LoVo (cell line): ENCODE measurements at places on chromosomes 1 and 21.

GRCh38 chr21:31186916-31187315 is 148.6 kb upstream of the KRTAP19-8 start:
- DNase-seq = no peak

DNA sequence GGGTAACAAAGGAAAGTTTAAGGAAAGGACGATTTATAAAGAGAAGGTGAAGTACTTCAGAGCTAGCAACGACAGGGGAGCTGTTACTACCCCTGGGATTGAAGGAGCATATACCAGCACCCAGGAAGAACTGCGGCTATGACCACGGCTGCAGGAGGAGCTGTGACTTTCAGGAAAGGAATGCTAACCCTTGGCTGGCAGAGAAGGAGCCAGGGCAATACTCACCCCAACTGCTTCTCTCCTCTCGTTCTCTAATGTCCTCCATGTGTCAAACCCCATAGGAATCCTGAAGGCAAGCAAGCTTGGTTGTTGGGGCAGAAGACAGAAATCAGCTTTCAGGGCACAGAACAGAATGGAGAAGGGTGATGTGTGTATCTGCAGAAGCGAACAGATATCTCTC is 120.5 kb downstream of the TMEM53 start:
- DNase-seq = peak; percentile 45

- DNase-seq = no peak
Observed at GRCh38 chr21:45634511-45635183, 8.9 kb upstream of the PCBP3 start.

DNA sequence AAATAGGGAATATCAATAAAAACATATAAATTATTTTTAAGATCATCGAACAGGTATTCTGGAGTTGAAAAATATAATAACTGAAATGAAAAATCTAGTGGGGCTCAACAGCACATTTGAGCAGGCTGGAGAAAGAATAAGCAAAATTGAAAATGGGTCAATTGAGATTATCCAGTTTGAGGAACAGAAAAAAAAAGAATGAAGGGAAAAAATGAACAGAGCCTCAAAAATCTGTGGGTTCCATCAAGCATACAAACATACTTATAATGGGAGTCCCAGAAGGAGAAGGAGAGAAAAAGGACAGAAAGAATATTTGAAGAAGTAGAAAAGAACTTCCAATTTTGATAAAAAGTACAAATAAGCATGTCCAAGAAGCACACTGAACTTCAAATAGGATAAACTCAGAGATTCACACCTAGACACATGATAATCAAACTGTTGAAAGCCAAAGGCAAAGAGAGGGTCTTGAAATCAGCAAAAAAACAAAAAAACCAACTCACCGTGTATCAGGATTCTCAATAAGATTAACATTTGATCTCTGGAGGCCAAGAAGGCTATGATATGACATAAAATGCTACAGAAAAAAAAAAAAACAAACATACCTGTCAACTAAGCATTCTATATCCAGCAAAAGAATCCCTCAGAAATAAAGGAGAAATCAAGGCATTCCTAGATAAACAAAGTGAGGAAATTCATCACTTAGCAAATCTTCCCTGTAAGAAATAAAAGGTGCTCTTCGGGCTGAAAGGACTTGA is 5.4 kb upstream of the COQ8A start:
- no peak for DNase-seq

GRCh38 chr1:31394584-31395193 is 18.3 kb upstream of the SERINC2 start:
- peak; percentile 87 for DNase-seq

GRCh38 chr1:157955857-157956256 is 37.6 kb upstream of the KIRREL1 start:
- no peak for DNase-seq

GRCh38 chr1:9384751-9385245 is 92.1 kb downstream of the SPSB1 start:
- DNase-seq = no peak

DNA sequence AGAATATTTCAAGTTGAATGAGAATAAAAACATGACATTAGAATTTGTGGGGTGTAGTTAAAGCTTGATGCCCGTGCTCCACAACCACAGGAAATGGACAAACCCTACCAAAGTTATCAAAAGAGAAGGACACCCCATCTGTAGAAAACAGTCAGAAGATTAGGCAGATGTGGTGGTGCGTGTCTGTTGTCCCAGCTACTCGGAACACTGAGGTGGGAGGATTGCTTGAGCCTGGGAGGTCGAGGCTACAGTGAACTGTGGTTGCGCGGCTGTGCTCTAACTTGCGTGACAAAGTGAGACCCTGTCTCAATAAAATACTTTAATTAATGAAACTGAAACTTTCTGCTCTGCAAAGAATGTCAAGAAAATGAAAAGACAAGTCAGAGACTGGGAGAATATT is 1.5 kb upstream of the SPATC1L start:
- DNase-seq = no peak

- DNase-seq = peak; percentile 23
Observed at GRCh38 chr21:28822486-28823335, 170.0 kb downstream of the LTN1 start.

- no peak for DNase-seq
Observed at GRCh38 chr1:50970509-50970887, 453 bp downstream of the CDKN2C start.

- no peak for DNase-seq
Observed at GRCh38 chr1:63874278-63874880, 100.6 kb downstream of the ROR1 start.

DNA sequence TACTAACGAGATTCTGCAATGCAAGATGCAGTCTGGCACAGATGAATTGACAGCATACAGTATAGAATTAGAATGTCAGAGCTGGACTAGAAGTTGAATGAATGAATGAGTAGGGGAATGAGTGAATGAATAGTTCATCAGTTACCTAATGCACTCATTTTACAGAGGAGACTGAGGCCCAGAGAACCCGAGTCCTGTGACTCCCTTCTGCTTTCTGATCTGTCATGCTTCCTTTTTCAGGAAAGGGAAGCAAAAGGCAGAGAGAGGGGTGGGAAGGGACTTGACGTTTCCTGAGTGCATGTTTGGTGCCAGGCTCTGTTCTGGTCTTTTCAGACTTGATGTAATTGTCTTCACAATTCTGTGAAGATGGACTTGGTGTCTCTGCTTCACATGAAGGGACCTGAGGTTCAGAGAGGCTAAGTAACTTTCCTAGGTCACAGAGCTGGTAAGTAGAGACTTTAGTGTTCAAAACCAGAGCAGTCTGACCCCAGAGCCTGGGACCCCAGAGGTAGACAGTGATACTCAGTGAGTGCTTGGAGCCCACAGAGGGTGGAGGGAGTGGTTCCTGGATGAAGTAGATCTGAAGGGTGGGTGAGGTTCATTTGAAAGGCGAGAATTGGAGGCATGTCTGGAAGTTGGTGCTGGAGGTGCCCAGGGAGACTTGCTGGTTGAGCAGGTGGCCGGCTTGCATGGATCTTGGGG is 8.0 kb upstream of the MEX3A start:
- no peak for DNase-seq

GRCh38 chr1:13823936-13824335 is 123.9 kb downstream of the PRDM2 start:
- no peak for DNase-seq

- no peak for DNase-seq
Observed at GRCh38 chr1:218959784-218960183, 213.9 kb upstream of the LYPLAL1 start.

DNA sequence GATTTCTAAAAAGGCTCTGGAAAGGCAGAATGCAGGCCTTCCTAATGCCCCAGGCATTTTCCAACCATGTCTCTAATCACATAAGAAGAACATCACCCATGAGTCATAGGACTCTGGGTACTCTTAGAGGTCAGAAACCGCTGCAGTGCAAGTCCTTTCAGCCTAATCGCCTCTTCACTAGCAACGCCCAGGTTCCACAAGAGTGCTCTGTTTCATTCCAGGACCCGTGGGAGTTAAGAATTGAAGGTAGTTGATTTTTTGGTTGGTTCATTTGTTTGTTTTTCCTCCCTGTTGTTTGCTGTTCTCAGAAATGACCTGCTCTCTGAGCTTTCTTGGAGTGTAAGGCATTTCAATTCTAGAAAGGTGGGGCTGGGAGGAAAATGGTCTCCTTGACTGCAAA is 123.2 kb downstream of the NR5A2 start:
- peak; percentile 46 for DNase-seq

GRCh38 chr1:179744401-179745130 is 1.5 kb downstream of the FAM163A start:
- no peak for DNase-seq

- no peak for DNase-seq
Observed at GRCh38 chr1:1832166-1832565, 53.9 kb upstream of the NADK start.

GRCh38 chr1:56249234-56249633 is 330.1 kb downstream of the PLPP3 start:
- no peak for DNase-seq

DNA sequence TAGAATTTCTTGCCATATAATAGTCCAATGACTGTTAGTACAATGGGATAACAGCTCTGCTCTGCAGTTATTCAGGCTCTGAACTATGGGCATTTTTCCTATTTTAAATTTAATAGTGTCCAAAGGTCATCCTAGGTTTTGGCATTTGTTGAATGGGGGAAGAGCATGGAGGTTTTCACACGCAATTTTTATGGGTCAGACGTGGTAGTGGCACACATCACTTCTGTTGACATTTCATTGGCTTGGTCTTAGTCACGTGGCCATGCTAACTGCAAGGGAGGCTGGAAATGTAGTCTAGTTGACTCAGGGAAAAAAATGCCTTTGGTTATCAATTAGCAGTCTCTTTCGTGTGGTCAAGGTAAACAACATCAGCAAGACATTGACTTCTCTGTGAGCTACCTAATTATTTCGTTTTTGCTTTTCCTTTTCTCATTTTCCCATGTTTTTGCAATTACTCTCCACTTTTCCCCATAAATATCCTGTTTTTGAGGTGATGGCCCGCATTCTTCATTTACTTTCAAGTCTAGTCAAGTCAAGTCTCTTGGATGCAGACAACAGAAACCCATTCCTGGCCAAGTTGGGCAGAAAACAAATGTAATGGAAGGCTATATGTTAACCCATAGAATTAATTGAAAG is 82.8 kb downstream of the DYRK1A start:
- peak; percentile 50 for DNase-seq

DNA sequence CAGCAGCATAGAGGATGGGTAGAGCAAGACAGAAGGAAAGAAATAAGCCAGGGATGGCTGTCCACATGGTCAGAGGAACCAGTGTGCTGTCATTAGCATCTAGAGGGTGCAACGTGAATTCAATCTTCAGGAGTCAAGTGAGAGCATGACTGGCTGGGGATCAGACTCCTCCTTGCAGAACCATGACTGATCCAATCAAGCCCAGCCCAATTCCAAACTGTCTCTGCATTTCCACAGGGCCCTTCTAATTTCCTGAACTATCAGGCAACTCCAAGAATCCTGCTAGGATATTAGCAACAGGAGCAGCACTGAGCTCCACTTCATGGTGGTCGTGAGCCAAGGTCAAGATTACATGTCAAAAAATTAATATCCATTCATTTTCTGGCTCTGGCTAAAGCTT is 166.8 kb upstream of the CAMK1G start:
- no peak for DNase-seq

GRCh38 chr1:228837817-228838716 is 102.8 kb downstream of the RHOU start:
- peak; percentile 92 for DNase-seq

GRCh38 chr21:44442266-44443125 is 12.8 kb upstream of the LRRC3 start:
- DNase-seq = no peak

GRCh38 chr1:22804969-22805671 is 94.5 kb downstream of the EPHB2 start:
- no peak for DNase-seq

GRCh38 chr1:71264039-71264438 is 183.2 kb upstream of the ZRANB2 start:
- no peak for DNase-seq

DNA sequence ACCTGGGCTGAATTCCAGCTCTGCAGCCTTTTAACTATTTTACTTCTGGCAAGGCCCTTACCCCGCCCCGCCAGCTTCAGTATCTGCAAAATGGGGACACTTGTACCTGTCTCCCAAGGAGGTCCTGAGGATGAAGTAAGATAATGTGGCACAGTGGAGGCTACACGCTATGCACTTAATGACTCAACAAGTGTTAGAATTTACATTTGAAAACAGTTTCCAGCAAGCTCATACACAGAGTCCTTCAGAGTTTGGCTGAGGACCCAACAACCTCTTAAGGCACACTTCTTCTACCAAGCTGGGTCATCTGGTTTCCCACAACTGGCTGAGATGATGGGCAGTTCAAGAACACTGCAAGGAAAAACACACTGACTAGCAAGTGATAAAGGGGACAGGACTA is 30.2 kb upstream of the SLC22A15 start:
- no peak for DNase-seq

- no peak for DNase-seq
Observed at GRCh38 chr1:59008599-59009347, 224.9 kb upstream of the JUN start.

DNA sequence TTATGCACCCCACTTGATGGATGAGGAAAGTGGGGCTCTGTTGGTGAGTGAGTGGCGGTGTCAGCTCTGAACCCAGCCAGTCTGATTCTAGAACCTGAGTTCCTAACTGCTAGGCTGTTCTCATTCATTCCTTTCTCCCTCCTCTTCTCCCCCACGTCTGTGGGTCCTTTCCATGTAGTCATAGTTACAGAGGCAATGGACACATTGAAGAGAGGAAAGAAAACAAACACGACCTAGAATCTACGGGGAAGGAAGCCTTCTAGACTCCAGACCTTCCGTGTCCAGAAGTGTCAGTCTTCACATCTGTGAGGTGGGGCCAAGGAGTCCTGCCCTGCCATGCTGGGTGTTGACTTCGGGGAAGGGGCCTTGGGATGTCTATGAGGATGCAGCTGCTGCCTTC is 115.8 kb upstream of the WNT4 start:
- no peak for DNase-seq

- DNase-seq = peak; percentile 47
Observed at GRCh38 chr1:224873434-224874369, 55.8 kb upstream of the DNAH14 start.

GRCh38 chr1:39623053-39623452 is 16.4 kb downstream of the HEYL start:
- no peak for DNase-seq

DNA sequence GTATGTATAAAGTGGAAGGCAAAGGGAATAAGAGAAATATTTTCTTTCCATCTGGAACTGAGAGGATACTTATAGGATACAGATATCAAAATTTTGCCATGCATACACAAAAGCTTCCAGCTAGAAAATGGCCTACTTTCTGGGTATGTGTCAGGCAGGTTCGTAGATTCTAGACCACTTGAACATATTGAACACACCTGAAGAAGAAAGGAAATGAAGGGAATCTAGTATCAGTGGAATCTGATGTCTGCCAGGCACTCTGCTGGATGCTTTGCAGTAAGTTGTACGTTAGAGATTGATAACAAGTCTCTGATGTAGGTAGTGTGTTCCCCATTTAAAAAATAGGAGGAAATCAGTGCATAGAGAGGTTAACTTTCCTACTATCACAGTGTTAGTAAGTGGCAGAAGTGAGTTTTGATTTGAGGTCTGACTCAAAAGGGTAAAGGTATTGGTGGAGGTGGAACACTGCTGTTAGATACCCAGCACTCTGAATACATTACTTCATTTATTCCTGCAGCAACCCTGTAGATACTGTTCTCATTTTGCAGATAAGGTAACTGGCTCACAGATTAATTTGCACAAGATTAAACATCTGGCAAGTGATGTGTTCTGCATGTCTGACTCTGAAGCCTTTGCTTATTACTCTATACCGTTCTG is 3.0 kb downstream of the CAMSAP2 start:
- no peak for DNase-seq

GRCh38 chr1:231523816-231524215 is 4.7 kb upstream of the TSNAX start:
- no peak for DNase-seq

- DNase-seq = no peak
Observed at GRCh38 chr1:24417681-24418080, 2.1 kb downstream of the NIPAL3 start.

GRCh38 chr1:60331647-60332046 is 258.1 kb upstream of the C1orf87 start:
- no peak for DNase-seq
